Stimulated activated CD8-positive, alpha-beta memory T cell treated with anti-CD3 and anti-CD28 coated beads, Interleukin-7, amount 100 ng/mL, for 48 hours (primary cell): ENCODE measurements at places on chromosomes 12 and 14.

DNA sequence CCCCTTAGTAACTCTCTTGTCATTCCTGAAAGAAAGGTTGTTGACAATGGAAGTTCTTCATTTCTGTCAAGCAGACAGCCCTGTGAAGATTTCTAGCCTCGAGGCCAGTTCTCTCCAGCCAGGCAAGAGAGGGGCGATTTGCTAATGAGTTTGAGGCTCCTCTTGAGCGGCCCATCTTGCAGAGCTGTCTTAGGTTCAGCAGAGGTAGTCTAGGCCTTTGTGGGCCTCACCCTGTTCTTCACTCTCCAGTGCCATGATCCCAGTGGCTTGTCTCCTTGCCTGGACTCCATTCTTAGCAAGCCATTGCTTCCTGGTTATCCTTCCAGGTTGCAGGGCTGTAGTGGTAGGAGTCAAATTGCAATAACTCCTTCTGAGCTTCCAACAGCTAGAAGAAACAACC lies 9.7 kb downstream of the TPH2 start:
- DNase-seq, result no peak

DNA sequence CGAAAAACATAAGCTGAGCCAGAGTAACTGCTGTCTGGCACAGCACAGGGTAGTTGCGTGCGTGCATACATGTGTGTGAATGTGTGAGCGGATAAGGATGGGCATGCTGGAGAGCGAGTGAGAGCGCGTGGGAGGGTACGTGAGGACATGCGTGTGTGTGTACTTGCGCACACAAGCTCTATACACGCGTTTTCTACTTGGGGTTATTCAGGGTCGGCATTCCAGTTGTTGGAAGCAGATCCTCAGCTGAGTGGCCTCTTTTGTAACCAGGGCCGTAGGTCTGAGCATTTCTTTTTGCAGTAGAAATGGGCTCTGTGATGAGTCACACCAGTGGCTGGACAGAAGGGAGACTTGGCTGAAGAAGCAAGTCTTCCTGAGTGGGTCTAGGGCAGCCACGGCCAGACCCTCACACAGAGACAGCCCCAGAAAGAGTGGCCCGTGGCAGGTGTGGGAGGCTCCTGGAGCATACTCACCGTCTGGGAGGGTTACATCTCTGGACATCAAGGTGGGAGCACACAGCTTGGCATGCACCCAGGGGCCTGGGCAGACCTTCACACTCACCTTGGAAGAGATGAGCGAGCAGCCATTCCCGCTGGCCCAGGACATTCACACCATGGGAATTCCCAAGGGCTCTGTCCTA lies 78.0 kb downstream of the LRRC74A start:
- DNase-seq, result no peak

DNA sequence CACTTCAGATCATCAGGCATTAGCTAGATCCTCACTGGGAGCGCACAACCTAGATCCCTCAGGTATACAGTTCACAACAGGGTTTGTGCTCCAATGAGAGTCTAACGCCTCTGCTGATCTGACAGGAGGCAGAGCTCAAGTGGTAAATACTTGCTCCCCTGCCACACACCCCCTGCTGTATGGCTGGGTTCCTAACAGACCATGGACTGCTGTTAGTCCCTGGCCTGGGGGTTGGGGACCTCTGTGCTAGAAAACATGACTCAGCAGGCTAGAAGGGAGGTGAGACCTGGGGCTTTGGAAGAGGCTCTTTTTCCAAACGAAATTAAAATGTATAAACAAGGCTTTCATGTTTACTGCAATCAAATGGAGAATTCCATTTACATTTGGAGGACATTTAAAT lies 691.1 kb downstream of the FLRT2 start:
- DNase-seq, result no peak

GRCh38 chr12:3158851-3159465 lies 81.8 kb downstream of the TSPAN9 start:
- DNase-seq, result no peak

GRCh38 chr12:112962561-112962960 lies 15.8 kb upstream of the OAS2 start:
- DNase-seq, result no peak

DNA sequence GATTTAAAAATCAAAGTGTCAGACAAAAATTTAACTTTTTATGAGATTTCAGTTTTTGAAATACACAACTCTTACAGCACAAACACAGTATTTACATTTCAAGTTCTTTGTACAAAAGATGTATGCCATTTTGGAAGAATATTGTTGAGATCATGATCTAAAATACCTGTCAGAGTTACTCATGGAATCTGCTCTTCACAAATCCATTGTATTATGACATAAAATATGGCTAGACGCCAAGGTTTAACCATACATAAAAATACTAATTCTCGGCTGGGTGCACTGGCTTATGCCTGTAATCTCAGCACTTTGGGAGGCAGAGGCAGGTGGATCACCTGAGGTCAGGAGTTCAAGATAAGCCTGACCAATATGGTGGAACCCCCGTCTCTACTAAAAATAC lies 6.2 kb upstream of the SYCP3 start:
- DNase-seq, result no peak

- no peak for DNase-seq
Observed at GRCh38 chr12:3097186-3097804, 20.1 kb downstream of the TSPAN9 start.

DNA sequence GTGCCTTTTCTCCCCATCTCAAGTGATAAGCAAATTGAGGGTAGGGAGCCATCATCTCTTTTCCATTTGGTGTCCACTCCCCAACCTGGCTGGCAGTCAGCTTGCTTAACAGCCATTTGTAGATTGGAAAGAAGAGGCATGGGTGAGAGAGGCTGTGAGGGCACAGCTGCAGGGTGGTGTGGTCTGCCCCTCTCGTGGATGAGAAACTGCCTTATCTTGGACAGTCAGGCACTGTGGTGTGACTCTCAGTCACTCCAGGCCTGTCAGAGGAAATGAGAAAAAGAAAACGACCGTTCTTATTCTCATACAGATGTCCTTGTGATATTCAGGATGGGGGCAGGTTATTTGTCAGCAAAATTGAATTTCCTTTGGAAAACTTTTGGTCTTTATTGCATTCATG lies 65.1 kb upstream of the SRSF5 start:
- DNase-seq, result no peak

DNA sequence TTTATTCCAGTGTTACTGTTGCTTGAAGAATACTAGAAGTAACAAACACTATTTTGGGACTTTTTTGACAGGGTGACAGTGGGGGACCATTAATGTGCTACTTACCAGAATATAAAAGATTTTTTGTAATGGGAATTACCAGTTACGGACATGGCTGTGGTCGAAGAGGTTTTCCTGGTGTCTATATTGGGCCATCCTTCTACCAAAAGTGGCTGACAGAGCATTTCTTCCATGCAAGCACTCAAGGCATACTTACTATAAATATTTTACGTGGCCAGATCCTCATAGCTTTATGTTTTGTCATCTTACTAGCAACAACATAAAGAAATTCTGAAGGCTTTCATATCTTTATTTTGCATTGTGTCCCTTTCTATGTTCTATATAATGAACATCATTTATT lies 44.5 kb downstream of the TMPRSS12 start:
- DNase-seq, result no peak

GRCh38 chr14:90647473-90648005 lies 168.7 kb downstream of the TTC7B start:
- DNase-seq, result no peak

GRCh38 chr12:62774794-62775193 lies 160.2 kb downstream of the PPM1H start:
- no peak for DNase-seq

DNA sequence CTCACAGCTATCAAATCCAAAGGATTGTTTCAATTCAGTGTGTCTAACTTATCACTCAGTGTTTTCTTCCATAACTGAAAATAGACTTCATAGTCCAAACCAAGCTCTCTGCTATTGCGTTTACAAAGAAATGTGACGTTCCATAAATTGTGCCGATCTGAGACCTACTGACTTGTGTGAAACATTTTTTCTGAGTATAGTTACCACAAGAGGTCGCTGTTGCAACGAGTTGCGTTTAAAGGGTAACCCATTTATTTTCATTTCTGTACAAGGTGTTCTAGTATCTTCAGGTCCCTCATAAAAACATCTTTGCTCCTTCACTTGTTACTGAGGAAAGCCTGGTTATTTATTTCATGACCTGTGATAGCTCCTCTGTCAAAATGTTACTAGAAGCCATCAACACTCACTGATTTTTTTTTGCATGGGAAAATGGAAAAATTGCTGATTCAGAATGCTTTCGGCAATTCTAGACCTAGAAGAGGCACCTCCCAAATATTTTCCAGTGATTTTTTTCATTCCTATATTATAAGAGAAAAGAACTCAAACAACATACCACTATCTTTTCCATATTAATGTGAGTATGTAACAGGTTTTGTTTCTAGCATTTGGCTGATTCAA lies 60.9 kb upstream of the OR4E1 start:
- DNase-seq, result no peak

- no peak for DNase-seq
Observed at GRCh38 chr14:100394886-100395672, 71.9 kb downstream of the SLC25A47 start.

DNA sequence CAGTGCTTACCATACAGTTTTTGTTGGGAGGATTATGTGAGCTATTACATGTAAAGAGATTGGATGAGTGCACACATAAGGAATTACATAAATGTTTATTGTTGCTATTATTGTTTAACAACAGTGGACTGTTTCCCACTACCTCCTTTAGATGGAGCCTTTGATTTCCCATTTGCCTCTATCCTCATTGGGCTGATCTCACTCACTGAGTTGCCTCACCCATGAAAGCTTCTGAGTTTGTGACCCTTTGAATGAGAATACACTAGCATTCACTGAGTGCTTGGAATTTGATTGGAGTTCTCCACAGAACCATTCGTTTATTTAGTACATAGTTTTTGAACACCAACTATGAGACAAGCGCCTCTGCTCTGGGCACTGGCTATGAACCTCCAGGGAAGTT lies 121.0 kb downstream of the HELB start:
- no peak for DNase-seq

DNA sequence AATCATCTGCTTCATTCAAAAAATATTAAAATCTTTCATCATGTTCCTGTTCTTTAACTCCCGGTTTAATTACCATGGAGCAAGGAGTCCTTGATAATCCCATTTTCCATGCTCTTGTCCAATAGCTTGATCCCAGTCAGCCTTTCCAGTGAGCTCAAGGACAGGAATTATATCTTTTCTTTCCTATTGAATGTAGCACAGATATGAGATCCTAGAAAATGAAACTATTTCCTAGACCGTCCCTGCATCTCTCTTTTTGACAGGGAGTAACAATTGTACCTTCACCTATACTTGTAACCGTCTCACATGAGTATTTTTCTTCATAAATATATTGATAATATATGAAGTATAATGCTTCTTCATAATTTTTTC lies 35.6 kb downstream of the PIK3C2G start:
- DNase-seq, result no peak

GRCh38 chr14:40616579-40616978 lies 990.1 kb upstream of the LRFN5 start:
- DNase-seq, result no peak
